ENCODE measurements at places on chromosomes 5 and 9.

- no peak for DNase-seq
Measured at GRCh38 chr9:118643118-118643517, 726.1 kb downstream of the BRINP1 start.

DNA sequence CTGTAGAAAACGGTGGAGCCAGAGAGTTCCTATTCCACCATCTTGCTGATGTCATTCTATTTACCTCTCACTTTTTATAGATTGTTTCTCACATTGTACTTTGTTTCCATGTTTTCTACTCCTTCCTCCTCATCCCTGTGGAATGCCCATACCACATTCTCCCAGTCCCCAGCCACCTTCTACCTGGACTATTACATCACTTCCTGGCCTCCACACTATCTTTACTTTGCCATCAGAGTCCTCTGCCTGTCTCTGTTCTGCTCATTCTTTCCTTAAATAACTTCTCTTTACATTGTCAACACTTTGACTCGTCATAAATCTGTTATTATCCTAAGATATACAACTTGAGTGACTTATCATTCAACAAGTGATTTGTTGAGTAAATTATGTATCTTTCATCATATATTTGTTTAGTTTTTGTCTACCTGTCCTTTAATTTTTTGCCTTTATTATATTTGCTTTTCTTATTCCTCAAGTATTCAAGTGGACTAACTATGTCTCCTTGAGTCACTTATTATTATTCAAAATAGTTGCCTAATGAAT lies 182.5 kb downstream of the ADGRV1 start:
- DNase-seq: no peak

DNA sequence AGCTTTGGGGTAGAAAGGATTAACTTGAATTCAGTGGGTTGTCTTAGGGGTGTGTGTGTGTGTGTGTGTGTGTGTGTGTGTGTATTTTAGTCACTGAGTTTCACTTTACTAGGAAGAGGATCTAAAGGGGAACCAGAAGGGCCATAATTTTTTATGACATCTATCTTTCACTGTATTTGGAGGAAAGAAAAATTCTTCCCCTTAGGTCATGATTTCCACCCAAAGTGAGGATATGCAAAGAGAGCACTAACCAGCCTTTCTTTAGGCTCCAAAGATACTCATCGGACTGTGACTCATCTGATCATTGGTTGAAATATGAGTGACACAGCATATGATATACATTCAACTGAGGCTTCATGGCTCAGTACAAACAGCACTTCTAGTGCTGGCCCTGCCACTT lies 75.2 kb upstream of the RASGRF2 start:
- DNase-seq: peak; percentile 13

DNA sequence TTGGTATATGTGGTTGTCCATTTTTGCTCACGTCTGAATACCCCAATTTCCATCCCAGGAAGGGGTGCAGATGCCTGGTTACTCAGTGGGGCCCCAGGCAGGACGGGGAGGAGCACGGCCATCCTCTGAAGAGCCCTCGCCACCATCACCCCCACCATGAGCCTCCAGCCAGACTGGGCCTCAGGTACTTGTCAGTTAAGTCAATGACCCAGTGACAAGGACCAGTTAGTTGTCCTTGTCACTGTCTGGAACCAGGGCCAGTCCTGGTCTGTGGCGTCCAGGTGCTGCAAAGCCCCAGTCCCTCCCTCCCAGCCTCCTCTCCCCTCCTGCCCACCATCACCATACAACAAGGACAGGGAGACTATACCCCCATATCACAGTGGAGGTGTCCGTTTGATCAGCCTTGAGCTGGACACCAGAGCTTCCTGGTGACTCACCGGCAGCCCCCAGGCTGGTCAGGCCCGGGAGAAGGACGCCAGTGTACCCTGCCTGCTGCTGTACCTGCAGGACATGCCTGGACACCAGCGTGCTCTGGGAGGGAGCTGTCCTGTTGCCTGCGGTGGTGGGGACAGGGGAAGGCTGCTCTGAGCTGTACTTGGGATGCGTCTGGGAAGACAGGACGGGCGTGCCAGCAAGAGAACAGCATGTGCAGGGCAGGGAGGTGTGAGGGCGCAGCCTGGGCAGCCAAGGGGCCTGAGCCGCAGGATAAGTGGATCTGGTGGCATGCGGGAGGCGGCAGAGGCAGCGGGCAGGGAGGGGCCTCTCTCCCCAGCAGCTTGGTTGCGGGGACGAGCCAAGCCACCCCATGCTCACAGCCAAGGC lies 32.6 kb upstream of the TTLL11 start:
- no peak for DNase-seq

DNA sequence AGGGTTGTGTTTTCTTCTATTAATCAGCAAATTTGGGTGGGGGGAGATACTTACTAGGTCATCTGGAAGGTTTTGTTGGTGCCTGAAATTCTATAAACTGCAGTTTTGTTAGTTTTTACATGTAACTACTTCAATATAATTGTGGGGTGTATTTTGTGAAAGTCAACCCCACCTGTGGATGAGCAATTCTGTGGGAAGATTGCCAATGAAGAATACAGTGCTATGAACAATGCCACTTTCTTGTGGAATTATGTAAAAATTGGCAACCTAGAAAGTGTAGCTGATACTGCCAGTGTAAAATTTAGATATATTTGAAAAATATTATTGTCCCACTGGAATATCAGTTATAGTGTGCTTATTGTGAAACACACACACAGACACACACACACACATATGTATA lies 80.7 kb downstream of the VCAN start:
- DNase-seq: no peak

DNA sequence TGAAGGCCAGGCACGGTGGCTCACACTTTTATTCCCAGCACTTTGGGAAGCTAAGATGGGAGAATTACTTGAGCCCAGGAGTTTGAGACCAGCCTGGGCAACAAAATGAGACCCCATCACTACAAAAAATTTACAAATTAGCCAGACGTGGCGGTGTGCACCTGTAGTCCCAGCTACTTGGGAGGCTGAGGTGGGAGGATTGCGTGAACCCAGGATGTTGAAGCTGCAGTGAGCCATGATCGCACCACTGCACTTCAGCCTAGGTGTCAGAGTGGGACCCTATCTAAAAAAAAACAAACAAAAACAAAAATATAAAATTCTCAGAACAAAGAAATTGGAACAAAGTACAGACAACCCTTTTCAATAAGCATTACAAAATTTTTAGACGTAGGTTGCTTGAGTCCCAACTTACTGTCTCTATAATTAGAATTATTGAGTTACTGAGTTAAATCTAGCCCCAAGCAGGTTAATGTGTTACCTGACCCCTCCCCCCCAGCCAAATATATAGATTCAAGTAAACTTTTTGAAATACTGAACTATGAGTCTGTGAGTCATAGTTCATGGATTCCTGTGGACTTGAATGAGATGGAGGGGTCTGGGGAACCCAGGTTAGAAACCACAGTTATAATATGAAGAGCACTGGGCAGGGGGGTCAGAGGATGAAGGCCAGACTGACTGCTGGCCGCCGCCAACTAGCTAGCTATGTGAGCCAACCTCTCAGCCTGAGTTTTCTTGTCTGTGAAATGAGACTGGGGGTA lies 173.1 kb downstream of the AOPEP start:
- DNase-seq: no peak

- no peak for DNase-seq
Measured at GRCh38 chr9:3920604-3921582, 379.0 kb downstream of the GLIS3 start.

DNA sequence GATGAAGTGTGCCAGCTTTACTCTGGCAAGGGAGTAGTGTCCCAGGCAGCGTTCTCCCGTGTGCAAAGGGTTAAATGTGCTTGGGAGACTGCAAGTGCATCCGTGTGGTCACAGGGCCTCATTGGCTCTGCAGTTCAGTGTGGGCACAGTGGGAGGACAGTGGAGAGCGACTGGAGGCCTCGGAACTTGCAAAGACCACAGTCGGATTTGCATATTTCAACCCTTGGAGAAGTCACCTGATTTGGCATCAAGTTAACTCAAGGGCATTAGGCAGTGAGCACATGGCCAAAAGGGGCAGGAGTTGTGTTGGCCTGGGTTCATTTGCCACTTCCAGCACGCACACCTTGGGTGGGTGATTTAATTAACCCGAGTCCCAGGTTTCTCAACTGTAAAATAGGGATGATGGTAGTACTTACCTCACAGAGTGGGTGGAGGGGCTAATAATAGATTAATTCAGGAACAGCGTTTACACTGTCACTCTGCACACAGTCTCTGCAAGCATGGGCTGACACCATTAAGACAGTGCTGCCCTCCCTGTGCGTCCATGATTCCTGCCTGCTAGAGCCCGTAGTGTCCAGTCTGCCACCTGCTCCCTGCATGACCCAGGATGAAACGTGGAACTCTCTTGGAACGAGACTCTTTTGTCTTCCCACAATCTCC lies 22.7 kb downstream of the JADE2 start:
- DNase-seq: no peak

DNA sequence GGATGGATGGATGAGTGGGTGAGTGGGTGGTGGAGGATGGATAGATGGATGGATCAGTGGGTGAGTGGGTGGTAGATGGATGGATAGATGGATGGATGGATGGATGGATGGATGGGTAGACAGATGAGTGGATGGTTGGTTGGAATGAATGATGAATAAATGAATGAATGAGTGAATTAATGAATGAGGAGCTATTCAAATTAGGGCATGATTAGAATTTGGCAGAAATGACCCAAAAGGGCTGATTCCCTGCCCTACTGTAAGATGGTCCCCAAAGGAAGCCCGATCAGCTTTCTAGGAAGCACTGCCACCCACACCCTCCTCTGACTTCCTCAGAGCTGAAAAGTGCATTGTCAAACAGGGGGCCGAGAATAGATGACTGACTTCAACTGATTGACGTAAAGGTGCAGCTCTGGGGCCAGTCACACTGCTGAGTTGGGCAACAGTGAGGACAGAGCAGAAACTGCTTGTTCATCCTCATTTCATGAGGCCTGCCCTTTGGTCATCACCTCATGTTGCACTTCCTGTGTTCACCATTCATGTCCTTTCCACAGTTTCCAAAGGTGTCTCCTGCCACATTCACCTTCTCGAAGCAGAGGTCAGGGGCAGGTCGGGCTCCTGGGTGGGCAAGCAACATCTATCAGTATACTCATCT lies 34.3 kb downstream of the NIPAL4 start:
- peak; percentile 21 for DNase-seq

GRCh38 chr5:77993141-77993854 lies 217.2 kb upstream of the TBCA start:
- DNase-seq: no peak

GRCh38 chr9:127662617-127663016 lies 44.2 kb upstream of the CFAP157 start:
- no peak for DNase-seq

- DNase-seq: no peak
Measured at GRCh38 chr9:132679946-132680625, 9.8 kb downstream of the GTF3C4 start.

- no peak for DNase-seq
Measured at GRCh38 chr5:73969195-73970036, 343.4 kb downstream of the ARHGEF28 start.

- peak; percentile 16 for DNase-seq
Measured at GRCh38 chr5:180688330-180689070, 39.1 kb upstream of the FLT4 start.

DNA sequence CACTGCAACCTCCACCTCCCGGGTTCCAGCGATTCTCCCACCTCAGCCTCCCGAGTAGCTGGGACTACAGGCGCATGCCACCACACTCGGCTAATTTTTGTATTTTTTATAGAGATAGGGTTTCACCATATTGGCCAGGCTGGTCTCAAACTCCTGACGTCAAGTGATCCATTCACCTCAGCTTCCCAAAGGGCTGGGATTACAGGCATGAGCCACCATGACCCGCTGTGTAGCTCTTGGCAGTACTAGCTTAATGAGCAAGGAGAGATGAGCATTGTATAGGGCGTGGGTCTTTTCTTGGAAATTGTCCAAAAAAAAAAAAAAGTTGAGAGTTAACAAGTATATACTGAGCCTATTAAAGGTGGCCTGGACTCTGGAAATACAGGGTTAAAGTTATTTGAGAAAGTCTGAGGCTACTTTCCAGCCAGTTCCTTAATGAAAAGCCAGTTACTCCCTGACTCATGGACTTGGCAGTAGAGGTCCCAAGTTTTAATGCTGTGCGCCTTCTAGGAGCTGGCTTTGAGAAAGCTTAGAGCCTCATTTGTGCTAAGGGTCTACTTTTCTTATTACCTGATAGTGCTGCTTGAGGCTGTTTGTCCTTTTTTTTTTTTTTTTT lies 4.2 kb upstream of the FGF18 start:
- no peak for DNase-seq

GRCh38 chr9:136061405-136061804 lies 33.7 kb downstream of the NACC2 start:
- DNase-seq: no peak

DNA sequence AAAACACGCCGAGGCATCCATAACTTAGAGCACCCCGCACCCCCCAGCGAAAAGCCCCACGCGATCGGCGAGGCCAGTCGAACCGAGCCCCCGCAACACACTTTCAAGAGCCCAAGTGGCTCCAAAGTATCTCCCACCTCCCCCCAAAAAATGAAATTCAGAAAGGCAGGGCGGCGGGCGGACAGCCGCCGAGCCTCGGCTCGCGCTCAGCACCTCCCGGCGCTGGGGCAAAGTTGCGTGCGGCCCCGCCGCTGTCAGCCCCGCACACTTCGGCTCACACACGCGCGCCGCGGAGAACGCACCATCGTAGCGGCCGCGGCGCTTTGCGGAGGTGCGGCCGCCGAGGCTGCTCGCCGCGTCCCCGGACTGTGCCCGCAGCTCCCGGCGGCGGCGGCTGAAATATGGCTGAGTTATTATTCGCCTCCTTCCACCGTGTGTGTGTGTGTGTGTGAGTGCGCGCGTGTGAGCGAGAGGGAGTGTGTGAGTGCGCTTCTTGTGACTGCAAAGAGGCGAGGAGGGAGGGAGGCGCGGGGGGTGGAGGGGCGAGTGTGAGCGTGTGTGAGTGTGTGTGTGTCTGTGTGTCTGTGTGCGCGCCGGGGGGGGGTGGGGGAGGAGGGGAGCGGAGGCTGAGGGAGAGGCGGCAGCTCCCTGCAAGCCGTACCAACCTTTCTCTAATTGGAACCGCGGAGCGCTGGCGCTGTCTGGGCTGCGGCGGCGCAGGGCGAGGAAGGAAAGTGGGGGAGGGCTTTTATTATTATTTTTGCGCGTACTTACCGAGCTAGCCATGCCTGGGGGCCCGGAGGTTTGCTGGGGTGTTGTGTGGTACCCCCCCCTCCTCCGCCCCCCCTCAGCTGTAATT lies 599 bp downstream of the MLLT3 start:
- DNase-seq: peak; percentile 64

DNA sequence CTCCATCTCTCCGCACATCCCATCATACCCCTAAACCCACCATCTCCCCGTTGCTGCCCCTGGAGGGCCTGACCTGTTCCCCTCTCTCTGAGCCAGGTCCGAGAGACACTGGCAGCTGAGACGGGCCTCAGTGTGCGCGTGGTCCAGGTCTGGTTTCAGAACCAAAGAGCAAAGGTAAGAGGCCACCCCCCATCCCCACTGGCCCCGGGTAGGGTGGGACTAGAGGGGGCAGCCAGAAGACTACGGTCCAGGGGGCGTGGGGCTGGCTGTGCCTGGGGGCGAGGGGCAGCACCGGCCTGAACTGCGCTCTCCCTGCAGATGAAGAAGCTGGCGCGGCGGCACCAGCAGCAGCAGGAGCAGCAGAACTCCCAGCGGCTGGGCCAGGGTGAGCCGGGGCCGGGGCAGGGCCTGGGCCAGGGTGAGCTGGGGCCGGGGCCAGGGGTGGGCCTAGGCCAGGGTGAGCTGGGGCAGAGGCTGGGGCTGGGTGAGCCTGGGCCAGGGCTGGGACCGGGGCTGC lies 79.8 kb downstream of the LMX1B start:
- no peak for DNase-seq

Data from OCI-M1 (cell line).